Astrocyte of the spinal cord (primary cell): ENCODE measurements at places on chromosomes 6 and 20.

DNA sequence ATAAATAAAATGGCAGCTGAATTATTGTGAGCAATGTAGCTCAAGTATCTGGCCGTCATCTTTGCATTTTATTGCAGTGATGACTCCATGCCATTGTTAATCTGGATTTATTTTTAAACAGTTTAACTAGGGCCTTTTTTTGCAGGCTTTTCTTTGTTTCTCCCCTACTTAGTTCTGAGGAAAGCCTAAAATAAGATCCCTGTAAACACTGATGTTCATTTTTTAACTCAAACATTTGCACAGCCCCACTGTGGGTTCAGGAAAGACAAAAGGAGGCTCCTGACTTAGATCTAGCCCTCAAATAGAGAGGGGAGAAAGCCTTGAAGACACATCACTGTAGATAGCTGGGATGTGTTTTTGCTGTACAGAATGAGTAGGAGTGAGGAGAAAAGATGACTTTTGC is 69.2 kb downstream of the PLEKHG1 start:
- DNase-seq: no peak

DNA sequence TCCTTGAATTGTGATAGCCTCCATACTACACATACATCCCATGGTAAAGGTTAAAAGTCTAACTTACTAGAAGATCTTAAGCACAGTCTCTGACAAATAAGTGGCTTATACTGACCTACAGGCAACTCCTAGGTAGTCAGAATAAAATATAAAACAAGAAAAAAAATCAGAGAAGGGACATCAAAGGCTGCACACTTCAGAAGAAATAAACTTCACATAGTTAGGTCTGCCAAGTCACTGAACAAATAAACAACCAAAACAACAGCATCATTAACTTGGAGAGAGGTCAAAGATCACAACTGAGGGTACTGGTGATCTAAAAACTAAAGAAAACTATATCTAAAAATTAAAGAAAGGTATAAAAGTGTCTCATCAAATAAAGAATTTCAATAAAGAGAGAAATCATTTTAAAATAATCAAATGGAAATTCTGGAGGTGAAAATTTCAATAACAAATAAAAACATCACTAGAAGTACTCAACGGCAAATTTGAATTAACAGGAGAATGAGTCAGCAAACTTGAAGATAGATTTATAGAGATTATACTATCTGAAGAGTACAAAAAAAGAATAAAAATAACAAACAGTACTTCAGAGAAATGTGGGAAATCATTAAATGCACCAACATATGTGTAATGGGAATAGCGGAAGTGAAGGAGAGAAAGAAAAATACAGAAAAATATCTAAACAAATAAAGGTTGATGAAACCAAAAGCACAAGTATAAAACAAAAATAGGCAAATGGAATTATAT is 88.0 kb upstream of the UST start:
- DNase-seq: no peak

- no peak for DNase-seq
Measured at GRCh38 chr20:23097636-23098580, 11.8 kb upstream of the CD93 start.

DNA sequence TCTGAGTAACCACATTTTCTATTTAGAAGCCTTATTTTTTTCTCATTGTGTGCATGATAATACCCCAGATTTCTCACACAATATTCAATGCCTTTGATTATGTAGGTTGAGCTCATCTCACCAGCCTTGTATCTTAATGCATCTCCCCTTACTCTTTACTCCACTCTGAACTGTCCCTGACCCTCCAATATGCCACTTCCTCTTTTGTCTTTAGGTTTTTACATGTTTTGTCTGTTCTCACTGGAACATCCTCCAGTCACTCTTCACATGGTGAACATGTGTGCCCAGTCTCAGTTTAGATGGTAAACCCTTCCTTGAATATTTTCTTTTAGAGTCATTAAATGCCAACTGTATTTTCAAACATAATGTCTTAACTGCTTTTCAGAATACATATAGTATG is 392.9 kb upstream of the IMPG1 start:
- DNase-seq: no peak

GRCh38 chr6:121482004-121482693 is 46.7 kb downstream of the GJA1 start:
- peak; percentile 74 for DNase-seq

DNA sequence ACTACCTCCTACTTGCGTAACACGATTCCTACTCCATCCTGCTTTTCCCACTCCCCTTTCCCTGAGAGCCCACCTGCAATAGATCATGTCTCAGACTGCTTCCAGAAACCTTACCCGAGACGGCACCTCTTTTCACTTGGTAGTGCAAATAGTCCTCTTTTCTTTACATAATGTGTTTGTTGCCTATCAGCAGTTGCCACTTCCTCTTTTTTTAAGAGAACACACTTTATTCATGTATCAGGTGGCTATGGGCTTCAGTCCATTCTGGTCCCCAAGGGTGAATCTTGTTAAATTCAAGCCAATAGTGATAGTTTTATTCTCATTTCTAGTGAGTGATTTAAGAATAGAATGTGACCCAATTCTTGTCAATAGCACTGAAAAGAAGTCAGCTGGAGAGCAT is 57.7 kb upstream of the FERMT1 start:
- no peak for DNase-seq
